Cortex of kidney (tissue), 1 donor: ENCODE measurements at places on chromosomes 11 and 22.

DNA sequence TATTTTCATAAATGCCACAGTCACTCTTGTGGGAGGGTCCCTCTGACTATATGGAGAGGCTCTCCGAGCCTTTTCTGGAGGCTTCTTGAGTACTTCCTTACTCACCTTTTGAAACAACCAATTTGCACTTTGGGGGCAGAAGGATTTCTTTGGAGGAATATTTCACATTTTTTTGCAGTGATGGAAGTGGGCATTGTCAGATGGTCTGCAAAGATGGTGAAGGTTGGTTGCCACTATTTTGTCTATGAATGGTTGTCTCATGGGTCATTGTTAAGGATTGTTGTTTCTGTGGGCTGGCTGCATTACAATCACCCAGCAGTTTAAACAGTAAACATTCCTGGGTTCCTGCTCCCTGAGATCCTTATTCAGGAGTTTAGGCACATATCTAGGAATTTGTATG lies 388.2 kb downstream of the TMEM135 start:
- DNase-seq: no peak

DNA sequence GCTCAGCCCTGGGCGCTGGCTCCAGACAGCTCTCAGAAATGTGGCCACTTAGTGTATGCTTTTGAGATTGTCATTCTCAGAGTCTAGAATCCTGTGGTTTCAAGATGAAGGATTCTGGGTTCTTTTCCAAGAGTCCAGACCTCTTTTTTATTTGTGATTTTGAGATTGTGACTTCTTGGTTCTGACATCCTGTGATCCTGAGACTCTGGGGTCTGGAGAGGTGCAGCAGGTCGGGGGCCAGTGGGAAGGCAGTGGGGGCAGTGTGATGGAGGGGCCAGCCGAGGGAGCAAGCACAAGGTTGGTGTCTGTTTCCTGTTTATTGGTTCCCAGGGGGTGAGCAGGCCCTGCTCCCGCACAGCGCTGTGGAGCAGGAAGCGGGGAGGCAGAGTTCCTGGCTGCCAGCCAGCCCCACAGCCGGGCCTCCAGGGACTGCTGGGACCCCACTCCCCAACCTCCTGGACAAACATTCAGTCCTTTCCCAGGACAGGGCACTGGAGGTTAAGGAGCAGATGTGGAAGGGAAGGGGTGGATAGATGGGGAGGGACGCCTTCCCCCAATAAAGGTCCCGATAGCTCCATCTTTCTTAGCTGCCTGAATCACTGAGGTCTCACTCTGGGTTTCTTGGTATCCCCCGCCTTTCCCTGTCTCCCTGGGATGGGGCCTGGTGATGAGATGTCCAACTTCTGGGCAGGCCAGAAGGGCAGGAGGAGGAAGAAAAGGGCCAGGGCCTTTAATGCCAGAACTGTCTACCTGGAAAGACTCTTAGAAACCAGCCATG lies 13.7 kb downstream of the ARHGEF17 start:
- DNase-seq: no peak

- DNase-seq: no peak
Observed at GRCh38 chr11:110077346-110077745, 15.8 kb upstream of the ZC3H12C start.

- DNase-seq: no peak
Observed at GRCh38 chr11:61958590-61958989, 8.4 kb downstream of the BEST1 start.

DNA sequence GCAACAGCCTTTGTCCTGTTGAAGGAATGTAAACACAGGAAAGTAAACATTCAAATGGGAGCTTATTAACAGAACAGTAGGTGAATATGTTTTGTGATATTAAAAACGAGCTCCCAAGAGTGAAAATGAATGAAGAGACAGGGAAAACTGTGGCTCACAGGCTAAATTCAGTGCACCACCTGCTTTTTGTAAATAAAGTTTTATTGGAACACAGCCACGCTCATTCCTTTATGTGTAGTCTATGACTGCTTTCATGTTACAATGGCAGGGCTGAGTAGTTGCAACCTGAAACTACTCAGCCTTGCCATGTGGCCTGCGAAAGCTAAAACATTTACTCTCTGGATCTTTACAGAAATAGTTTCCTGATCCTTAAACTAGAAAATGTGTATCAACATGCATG lies 136.9 kb downstream of the MYO18B start:
- DNase-seq: no peak

DNA sequence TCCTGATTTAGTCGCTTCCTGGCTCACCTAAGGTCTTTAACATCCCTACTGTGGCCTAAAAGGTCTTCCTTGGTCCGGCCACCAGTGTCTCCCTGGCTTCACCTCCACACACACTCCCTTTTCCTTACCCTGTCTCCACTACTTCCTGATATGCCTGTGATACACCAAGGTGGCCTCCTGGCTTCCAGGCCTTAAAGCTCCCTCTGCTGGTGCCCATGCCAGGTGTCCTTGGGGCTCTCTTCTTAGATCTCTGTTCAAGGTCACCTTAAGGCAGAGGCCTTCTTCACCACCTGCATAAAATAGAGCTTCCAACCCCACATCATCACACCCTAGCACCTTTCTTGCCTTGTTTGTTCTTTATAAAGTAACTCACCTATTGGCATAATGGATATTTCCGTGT lies 787.7 kb downstream of the NTM start:
- no peak for DNase-seq

GRCh38 chr11:125494974-125495725 lies 915 bp downstream of the FEZ1 start:
- no peak for DNase-seq

DNA sequence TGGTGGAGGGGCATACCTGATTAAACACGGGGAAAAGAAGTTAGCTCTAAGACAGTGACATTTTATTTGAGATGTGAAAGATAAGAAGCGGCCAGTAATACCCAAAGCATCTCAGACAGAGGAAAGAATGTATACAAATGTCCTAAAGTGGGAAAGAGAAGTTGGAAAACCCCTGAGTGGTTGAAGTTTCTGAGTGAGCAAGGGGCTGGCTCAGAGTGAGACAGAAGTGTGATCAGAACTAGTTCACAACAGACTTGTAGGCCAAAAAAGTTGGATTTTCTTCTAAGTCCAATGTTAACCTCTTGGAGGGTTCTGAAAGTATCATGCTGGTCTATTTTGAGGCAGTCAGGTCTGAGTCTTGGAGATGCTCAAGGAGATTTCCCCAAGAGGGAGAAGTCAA lies 608.7 kb downstream of the SOX6 start:
- DNase-seq: no peak

GRCh38 chr11:115724666-115725065 lies 220.5 kb upstream of the CADM1 start:
- DNase-seq: no peak

GRCh38 chr11:131689049-131689925 lies 318.9 kb downstream of the NTM start:
- DNase-seq: no peak

- DNase-seq: no peak
Observed at GRCh38 chr11:120722524-120722923, 211.0 kb downstream of the GRIK4 start.

GRCh38 chr22:37388538-37388937 lies 38.7 kb downstream of the ELFN2 start:
- DNase-seq: no peak

GRCh38 chr22:33013531-33014162 lies 44.5 kb downstream of the SYN3 start:
- no peak for DNase-seq

DNA sequence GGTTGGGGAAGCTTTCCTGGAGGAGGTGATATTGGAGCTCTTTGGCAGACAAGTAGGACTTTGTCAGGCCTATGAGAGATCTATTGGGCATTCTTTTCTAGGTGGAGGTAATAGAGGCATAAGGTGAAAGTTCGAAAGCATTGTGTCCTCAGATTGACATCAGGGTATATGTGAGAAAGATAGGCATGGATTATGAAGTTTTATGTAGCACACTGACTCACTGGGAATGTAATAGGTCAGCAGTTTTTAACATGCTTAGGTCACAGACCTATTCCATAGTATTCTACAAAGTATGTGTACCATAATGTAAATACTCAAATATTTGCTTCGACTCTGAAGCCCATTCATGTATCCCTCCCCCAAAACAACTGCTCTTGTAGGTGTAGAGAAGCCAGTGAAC lies 11.8 kb downstream of the HIKESHI start:
- no peak for DNase-seq

GRCh38 chr22:30873661-30874060 lies 94.9 kb downstream of the MORC2 start:
- no peak for DNase-seq

GRCh38 chr11:114194702-114195101 lies 101.5 kb upstream of the NNMT start:
- no peak for DNase-seq

DNA sequence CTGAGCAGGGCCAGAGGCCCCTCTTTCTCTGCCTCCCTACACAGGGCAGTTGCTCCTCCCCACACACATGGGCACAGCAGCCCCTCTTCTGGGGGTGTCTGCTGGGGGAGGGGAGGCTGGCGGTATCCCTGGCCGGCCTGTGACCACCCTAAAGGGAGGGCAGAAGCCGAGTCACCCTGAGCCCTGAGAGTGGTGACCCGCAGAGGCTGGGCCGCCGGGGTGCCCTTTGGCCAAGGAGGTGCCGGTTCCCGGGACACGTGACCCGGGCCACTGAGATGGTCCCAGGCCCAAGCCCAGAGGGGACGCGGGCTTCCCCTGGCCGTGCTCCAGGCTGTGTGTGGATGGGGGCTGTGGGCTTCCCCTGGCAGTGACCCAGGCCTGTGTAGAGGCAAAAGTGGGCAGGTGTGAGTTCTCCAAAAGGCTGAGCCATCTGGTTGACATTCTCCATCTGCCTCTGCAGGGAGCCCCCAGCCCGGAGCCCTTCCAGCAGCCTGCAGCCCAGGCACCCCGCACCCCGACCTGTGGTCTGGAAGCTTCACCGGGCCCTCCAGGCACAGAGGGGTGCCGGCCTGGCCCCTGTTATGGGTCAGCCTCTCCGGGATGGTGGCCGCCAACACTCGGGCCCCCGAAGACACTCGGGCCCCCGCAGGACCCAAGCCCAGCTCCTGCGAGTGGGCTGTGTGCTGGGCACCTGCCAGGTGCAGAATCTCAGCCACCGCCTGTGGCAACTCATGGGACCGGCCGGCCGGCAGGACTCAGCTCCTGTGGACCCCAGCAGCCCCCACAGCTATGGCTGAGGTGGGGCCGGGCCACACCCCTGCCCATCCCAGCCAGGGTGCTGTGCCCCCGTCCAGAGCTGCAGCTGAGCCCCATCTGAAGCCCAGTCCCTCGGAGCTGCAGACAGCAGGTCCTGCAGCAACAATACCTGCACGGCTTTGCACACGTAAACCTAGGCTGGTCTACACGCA lies 1.0 kb downstream of the ADM2 start:
- DNase-seq: no peak

GRCh38 chr22:24516301-24516737 lies 21.2 kb downstream of the UPB1 start:
- DNase-seq: no peak

DNA sequence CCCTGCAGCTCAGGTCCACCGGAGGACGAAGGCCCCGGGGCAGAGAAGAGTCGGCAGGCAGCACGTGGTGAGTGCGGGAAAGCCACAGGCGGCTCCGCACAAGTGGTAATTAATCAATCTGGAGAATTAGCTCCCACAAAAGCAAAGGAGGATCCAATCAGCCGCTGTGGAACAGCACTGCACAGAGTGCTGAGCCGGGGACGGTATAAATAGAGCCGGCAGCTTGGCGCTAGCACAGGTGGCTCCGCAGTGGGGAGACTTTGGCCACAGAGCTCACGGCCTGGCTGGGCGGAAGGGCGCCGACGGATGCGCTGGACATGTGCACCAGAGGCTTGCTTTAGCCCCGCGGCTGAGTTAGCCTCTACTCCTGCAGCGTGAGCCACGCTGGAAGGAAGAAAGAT lies 48.9 kb downstream of the IGSF9B start:
- no peak for DNase-seq

GRCh38 chr11:65865550-65866172 lies 5.4 kb downstream of the MUS81 start:
- DNase-seq: no peak
